ENCODE measurements at places on chromosomes 1 and 21.
A peak's percentile ranks its signal among the peaks of the same experiment; 100 is the strongest.

DNA sequence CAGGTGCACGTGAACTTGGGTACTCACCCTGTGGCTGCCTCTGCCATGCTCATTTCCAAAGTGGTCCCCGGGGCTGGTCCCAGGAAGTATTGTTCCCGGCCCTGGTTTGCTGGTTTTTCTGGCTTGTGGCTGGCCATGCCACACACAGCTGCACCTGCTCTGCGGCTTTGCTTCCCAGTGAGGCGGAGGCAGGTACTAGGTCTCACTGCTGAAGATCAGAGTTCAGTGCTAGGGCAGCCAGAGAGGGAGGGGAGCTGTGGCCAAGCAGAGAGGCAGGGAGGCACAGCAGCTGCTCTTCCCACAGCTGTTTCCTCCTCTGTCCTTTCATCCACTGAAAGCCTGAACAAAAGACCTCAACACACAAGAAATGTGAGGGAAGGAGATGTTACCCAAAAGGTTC lies 30.5 kb downstream of the ENO1 start:
- no peak for DNase-seq

GRCh38 chr1:115089420-115090185 lies at the start of gene TSPAN2:
Gene TSPAN2 (minus strand): TSS chr1:115089503. CDS start chr1:115089432, 71 bp downstream.
- peak; percentile 12 for DNase-seq

DNA sequence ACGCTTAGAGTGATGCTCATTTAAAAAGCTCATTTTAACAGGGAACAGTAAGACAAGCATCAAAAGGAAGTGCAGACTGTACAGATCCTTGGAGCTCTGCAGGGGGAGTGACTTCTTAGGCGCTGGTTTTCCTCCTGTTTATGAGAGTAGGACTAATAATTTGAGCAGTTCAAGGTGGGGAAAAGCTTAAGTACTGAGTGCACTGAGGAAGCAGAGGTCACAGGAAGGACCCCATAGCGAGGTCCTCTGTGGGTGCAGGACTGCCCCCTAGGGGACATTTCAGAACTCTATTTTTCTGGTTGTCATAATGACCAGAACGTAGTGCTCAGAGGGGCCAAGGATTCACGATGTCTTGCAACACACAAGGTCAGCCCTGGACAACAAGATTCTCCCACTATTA lies 112.1 kb downstream of the HLCS start:
- peak; percentile 15 for DNase-seq

GRCh38 chr1:49854741-49855140 lies 169.0 kb downstream of the AGBL4 start:
- DNase-seq = no peak

Measured in NCI-H1436 (cell line).